HL-60 (cell line): ENCODE measurements at places on chromosomes 2 and 18.

DNA sequence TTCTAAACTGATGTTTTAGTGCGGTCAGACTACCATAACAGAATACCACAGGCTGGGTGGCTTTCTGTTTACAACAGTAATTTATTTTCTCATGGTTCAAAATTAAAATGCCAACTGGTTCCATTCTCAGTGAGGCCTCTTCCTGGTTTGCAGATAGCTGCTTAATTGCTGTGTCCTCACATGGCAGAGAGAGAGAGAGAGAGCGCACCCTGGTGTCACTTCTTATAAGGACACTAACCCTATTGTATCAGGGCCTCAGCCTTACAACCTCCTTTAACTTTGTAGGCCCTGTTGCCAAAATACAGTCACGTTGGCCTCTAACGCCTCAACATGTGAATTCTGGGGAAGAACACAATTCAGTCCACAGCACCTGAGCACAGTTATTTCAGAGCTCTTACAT, 37.5 kb upstream of the ZNF385B start:
- peak; percentile 4 for DNase-seq

- no peak for DNase-seq
These were observed 326.7 kb downstream of the DPP10 start for GRCh38 chr2:114769110-114769509.

- no peak for DNase-seq
These were observed 44.3 kb upstream of the CABYR start for GRCh38 chr18:24094561-24094960.

DNA sequence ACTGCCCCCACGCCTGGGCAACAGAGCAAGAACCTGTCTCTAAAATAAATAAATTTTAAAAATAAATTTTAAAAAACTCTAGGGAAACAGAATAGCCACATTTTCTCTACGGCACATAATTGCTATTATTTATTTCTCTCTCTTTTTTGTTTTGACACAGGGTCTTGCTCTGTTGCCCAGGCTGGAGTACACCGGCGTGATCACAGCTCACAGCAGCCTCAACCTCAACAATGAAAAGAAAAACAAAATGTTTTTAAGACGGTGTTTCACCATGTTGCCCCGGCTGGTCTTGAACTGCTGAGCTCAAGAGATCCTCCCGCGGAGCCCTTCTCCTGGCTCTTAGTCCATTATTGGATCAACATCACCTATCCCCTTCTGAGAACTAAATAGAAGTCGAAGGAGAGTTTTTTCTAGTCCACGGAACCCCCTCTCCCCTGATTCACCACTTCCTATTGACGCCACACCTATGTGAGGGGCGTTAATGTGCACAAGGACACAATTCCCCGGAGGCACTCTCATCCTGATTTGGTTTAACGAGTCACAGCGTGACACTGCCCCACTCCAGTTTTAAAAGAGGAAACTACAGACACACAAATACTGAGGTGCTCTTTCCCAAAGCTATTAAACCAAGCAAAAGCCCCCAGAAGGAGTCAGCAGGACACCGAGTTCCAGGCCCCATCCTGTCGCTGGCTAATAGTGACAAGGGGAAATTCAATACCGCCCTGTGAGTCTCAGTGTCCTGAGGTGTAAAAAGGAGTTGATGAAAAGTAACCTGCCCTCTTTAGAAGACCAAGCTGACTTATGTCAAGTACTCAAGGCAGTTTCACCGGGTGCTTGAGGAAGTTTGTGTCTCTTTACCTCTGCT, 1.1 kb downstream of the NPC1 start:
- peak; percentile 22 for DNase-seq

DNA sequence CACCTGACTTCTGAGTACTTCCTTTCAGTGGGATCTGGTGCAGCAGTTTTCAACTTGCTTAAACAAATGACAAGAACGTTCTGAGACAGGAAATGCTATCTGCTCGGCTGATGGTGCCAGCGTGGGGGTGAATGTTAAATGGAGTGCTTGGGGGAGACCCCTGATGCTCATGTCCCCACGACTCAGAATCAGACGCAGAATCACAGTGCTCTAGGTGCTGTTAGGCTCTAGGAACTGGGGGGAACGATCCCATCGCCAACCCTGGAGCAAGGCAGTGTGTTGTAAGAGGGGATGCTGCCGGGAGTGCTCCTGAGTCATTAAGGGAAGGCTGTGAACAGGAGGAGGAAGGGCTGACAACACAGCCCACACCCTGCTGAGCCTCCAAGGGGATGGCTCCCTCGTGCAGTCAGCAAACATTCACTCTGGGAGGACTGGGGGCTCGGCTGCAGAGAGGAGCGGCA, 34.1 kb upstream of the KCNF1 start:
- no peak for DNase-seq

DNA sequence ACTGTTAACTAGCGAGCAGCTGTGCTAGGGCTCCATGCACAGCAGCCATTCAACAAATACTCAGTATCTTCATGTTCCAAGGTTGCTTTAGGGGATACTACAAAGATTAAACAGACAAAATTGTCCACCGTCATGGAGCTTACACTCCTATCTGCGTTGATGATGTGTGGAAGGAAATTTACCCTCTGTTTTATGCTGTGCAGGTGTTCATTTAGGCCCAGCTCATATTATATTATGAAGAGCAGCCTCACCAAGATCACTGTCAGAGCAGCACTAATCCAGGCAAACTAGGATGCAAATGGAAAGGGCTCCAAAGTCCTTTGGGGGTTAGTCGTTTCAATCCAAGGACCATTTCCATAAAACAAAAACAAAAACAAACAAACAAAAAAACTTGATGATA, 13.4 kb upstream of the WIPF1 start:
- no peak for DNase-seq

DNA sequence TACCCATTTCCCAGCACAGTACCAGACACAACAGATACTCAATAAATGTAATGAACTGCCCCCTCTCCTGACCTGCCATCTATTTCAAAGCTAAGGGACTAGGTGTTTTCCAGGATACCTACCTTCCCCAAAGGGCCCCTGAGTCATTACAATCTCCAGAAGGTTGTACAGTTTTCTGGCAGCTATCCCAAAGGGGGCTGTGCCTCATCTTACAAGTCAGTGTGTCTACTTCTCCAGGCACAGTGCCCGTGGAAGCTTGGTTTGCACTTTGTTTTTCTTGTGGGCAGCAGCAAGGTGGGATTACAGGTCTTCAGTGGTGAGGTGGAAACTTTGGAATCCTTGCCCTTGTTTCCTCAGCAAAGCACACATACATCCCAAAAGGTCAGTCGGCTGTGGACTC, 62.8 kb upstream of the CYP26B1 start:
- no peak for DNase-seq

GRCh38 chr2:45470531-45470930, 140.5 kb downstream of the SRBD1 start:
- DNase-seq: no peak

GRCh38 chr18:56889621-56890020, 238.5 kb downstream of the WDR7 start:
- no peak for DNase-seq

DNA sequence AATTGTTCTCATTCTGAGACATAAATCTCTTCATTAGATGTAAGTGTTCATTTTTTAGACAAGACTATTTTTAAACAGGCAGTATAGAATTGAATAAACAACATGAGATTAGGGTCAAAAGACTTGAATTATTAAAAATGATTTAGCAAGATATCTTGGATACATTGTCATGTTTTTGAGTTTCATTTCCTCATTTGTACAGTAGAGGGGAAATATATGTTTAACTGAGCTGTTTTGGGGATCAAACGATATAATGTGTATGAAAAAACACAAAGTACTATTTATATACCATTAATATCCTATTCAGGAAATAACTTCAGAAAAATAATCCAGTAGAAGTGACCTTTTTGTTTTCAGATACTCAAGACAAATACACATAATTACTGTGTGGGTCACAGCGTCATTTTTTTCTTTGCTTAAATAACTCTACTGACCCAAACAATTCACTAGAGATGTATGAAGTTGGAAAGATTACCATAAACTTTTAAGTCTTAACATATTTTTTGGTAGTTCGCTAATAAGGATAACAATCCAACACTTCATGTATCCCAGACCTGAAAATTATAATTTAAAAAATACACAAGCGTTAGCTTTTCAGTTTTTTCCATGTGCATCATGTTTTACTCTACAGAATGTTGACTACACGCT, 896 bp upstream of the ASXL3 start:
- DNase-seq: no peak

DNA sequence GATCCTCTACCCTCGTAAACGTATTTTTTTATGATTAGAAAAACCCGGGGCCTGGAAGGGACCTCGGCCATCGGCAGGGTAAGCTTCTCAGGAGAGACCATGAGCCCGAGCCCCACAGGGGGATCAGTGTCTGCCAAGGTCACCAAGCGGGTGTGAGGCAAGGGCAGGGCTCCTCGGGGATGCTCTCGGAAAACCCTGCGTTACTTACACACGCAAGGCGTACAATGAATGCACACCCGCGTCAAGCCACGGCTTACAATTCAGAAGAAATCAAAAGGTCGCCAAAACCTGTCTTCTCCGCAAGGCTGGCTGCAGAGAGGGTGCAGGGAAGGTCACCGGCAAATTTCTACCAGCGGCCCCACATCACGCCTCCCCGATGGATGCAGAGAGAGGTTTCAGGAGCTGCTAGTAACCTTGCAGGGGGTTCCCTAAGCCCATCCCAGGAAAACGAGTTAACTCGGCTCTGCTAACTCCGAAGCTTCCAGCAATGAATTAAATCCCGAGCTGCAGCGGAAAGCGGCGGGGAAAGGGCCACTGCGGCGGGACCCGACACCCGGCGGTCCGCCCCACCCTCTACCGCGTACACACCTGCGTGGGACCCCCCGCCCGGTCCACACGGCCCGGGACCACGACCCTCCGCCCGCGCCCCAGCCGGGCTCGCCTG, 638 bp downstream of the ST3GAL5 start:
- DNase-seq: peak; percentile 16

DNA sequence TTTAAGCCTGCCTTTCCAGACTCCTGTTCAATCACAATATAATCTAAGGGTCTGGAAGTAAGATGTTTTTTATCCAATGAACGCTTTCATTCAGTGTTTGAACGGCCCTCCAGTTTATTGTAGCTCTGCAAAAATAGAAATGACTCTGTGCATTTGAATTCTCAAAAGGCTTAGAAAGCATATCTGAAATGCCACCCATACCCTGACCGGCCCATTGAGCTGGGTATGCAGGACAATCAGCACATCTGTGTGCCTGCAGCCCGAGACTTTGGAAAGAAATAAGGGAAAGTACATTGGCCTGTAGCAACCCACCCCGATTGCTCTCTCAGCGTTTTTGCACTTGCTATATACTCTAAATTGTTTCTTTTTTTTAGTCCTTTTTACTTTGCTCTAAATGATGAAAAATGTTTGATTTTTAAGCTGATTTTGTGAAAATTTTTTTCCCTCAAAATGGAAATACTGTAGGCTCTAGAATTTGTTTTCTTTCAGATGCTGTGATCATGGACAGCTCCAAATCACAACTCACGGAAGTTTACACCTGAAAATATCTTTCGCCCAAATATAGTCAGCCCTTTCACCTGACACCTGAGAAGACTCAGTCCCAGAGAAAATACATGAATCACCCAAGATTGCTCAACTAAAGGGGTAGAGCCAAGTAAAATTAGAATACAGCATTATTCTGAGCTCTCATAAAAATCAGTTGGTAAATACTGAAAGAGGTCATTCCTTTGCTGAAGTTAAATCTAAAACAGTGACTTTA, 194.5 kb upstream of the SIX3 start:
- no peak for DNase-seq

- no peak for DNase-seq
These were observed 33.7 kb upstream of the SCLY start for GRCh38 chr2:238027058-238027457.

- DNase-seq: no peak
These were observed 651.1 kb downstream of the TDRD15 start for GRCh38 chr2:21774691-21775368.

DNA sequence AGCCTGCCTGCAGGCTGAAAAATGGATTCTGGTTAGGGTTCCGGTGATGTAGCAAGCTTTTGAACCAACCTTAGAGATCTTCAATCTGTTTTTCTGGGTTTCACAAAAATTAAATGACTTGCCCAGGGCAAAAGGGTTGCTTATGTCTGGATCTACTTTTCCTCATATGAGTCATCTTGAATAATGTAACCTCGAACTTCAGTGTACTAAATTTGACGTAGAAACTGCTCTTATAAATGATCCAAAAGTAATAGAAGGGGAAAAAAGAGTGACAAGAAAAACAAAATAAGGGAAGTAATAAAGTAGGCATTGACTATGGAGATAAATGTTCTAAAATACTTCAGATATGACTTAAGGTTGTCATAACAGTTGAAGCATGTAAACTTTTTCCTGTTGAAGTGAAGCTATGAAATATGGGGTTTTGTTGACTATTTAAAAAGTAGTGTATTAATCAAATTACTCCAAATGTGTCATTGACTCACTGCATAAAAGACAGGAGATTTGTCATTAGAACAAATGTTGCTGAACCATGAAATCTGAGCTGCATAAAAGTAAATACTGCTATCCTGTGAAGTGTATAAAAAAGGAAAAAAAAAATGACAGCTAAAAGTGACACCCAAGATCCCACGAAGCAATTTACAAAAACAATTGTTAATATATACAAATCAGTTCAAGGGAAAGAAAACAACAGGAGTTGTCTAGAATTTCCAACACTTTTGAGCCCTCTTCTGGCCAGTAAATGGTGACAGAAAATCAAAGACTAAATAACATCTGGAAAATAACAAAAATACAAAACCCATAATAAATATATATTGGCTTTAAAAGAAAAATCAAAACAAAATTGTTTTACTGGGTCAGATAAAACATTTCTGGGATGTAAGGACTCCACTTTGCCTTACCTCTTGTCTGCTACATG, 103.6 kb upstream of the SERPINE2 start:
- DNase-seq: no peak

DNA sequence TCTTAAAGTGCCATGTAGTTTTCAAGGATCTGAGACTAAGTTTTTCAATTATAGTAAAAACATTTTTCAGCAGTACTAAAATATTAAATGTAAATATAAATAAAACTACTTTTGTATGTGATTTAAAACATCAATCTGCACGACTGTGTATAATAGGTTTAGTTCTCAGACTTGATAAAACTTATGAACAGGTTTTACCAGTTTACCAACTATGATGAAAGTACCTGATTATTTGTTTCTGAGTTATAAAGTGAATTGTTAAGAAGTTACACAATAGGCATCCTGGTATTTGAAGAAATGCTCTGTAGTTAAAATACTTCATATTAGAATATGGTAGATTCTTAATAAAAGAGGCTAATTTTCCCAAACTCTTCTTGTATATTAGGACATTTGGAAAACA, 14.8 kb downstream of the RELCH start:
- no peak for DNase-seq
